ENCODE measurements at places on chromosomes 16 and 17. TPM values are rescaled to one million over a fixed set of nuclear protein-coding genes. Genes with fewer than 3 reads are reported as not detected.

Gene MAPT
- polyA plus RNA-seq, result 2.2 TPM

Gene FAM117A
- 25.2 TPM for polyA plus RNA-seq

Gene SOX15
- 15.8 TPM for polyA plus RNA-seq

Gene ANKS4B
- 0.04 TPM for polyA plus RNA-seq

DNA sequence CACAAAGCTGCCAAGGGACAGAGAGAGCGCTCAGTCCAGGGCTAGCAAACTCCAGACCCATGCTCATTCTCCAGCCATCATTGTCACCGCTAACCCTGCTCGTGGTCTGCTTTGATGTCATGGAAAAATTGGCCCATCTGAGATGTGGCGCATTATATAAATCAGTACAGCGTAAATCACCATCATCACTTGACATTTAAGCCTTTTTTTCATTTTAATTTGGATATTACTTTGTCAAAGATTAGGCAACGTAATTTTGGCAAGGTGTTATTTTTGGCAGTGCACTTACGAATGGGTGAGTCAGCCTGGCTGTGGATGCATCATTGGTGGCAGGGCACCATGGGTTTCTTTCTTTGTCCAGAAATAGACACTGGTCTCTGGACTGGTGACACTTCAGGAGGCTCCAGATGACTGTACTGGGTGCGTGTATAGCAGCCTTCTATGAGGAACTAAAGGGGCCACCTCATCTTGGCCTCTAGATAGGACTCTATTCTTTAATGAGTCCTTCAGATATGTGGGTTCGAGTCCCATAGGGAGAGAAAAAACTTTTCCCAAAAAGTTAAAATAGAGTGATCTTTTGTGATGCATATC lies 166.3 kb downstream of the MSI2 start:
- no peak for DNase-seq

Data from ovary (tissue), 10 donors.